Stimulated activated CD4-positive, alpha-beta T cell treated with anti-CD3 and anti-CD28 coated beads, Interleukin-1b, Interleukin-23, amount 100 ng/mL, for 1 hour (primary cell): ENCODE measurements at places on chromosomes 4 and X.

DNA sequence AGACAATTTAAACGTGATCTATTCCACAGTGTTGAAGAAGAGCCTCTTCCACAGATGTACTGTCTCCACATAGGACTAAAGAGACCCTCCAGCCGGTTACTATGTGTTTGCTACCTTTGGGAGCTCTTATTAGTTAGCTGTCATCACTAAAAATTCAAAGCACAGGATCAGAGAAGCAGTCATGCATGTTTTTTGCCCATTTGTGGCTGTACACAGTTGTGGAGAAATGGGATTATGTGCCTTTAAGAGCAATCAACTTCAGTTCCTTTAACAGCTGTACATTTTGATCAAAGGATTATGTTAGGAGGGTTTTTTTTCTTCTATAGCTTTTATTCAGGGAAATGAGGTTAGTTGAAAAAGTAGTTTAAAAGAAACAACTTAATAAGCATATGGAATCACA is 149.0 kb upstream of the SPOCK3 start:
- no peak for DNase-seq

- no peak for DNase-seq
These were observed 121.0 kb downstream of the PCDH19 start for GRCh38 chrX:100289066-100289558.

DNA sequence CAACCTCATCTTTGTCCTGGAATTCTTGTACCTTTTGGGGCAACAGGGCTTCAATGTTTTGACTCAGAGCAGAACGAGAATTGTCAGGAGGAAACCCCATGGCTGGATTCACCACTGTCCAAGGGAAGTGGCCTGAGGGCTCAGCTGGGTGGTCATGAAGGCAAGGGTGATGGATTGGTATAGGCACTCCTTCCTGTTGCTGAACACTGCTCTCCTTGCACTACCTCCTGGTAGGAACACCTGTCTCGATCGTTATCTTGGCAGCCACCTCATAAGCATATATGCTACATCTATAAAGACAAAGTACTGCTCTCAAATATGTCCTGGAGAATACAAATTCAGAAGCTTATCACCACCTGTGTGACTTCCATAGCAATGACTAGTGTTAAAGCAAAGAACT is 79.8 kb downstream of the CCNG2 start:
- no peak for DNase-seq

- no peak for DNase-seq
These were observed 9.6 kb downstream of the KDM6A start for GRCh38 chrX:44882635-44883034.

- DNase-seq: no peak
These were observed 34.9 kb downstream of the ACSL1 start for GRCh38 chr4:184790826-184791225.
